Renal pelvis (tissue), 12 donors: ENCODE measurements at places on chromosomes 1 and 21. TPM values are rescaled to one million over a fixed set of nuclear protein-coding genes. Genes with fewer than 3 reads are reported as not detected.

C1orf105 gene
- not detected for polyA plus RNA-seq

NPR1 gene
- polyA plus RNA-seq: 76.0 TPM

SESN2 gene
- 20.7 TPM for polyA plus RNA-seq

KLHL17 gene
- 14.3 TPM for polyA plus RNA-seq

HIVEP3 gene
- 4.0 TPM for polyA plus RNA-seq

LORICRIN gene
- polyA plus RNA-seq: 0.07 TPM

MMEL1 gene
- polyA plus RNA-seq: 3.7 TPM

SPOCD1 gene
- polyA plus RNA-seq: 0.84 TPM
